Activated T-helper 1 cell treated with anti-CD3 and anti-CD28 coated beads, Interleukin-12 subunit alpha, Interleukin-12 subunit beta, Interleukin-2, Interleukin-4 antibody, amounts not matched to agents 30 ng/mL and 10 ng/mL and 1 ng/mL, durations not matched to agents 14 hours and 24 hours and 36 hours (primary cell): ENCODE measurements at places on chromosomes 11 and 22.

GRCh38 chr11:94305146-94305545, 766 bp downstream of the IZUMO1R start:
- DNase-seq, result no peak
- no peaks in the 10 kb centered on the region for H3K36me3 ChIP-seq
- no peak overlapping the region for H3K4me3 ChIP-seq
- H3K27me3 ChIP-seq, result peaks cover 3% of the 10 kb centered on the region
- H3K4me1 ChIP-seq, result no peaks in the 10 kb centered on the region

GRCh38 chr22:28743852-28744251, 2.0 kb downstream of the HSCB start:
- peak overlapping the region; percentile 86 for H3K4me3 ChIP-seq
- H3K4me1 ChIP-seq, result peaks cover 33% of the 10 kb centered on the region
- no peaks in the 10 kb centered on the region for H3K27me3 ChIP-seq

DNA sequence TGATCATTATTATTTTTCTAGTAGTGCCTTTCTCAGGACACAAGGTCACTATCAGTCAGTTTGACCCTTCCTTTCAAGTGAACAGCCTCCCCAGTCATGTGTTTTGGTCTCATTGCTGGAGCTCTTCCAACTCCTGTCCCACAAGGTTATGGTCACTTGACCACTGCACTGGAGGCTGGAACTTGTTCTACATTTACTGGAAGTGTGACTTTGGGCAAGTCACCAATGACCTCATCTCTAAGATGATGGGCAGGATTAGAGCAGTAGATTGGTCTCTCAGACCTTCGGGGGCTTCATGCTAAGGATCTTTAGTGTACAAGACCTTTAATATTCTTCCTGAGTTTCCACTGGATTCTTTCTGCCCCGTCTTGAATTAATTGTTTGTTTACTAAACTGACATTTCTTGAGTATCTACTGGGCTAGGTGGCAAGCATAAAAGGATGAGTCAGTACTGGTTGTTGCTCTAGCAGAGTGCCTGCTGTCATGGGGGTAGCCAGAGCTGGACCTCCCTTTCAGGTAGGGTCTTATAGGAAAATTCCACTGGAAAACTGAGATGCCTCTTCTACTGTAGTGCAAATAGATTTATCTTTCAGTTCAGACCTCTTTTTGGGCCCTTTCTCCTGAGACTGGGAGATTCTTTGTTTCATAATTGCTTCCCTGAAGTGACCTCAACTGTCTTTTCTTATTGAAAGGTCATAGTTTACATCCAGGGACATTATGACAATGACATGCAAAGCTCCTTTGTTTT, 106.8 kb downstream of the GRAMD1B start:
- DNase-seq, result no peak
- H3K4me1 ChIP-seq, result peaks cover 25% of the 10 kb centered on the region
- H3K27me3 ChIP-seq, result no peaks in the 10 kb centered on the region
- H3K4me3 ChIP-seq, result no peak overlapping the region
- H3K27ac ChIP-seq, result no peak overlapping the region

GRCh38 chr11:15227011-15227410, 112.3 kb downstream of the INSC start:
- peaks cover 3% of the 10 kb centered on the region for H3K27me3 ChIP-seq
- H3K36me3 ChIP-seq, result no peaks in the 10 kb centered on the region
- no peak overlapping the region for H3K4me3 ChIP-seq

- no peak overlapping the region for H3K4me3 ChIP-seq
- no peak overlapping the region for H3K27ac ChIP-seq
- no peaks in the 10 kb centered on the region for H3K36me3 ChIP-seq
Measured at GRCh38 chr22:31019191-31019930, 50.3 kb downstream of the TUG1 start.
